ENCODE measurements at places on chromosomes 2 and 18.

GRCh38 chr2:190655113-190655512 lies 6.2 kb downstream of the NAB1 start:
- DNase-seq = no peak

- DNase-seq = no peak
Measured at GRCh38 chr2:36731941-36732672, 35.6 kb downstream of the VIT start.

- no peak for DNase-seq
Measured at GRCh38 chr2:144780983-144781382, 261.1 kb upstream of the ZEB2 start.

- no peak for DNase-seq
Measured at GRCh38 chr18:70672581-70672980, 383.7 kb downstream of the SOCS6 start.

DNA sequence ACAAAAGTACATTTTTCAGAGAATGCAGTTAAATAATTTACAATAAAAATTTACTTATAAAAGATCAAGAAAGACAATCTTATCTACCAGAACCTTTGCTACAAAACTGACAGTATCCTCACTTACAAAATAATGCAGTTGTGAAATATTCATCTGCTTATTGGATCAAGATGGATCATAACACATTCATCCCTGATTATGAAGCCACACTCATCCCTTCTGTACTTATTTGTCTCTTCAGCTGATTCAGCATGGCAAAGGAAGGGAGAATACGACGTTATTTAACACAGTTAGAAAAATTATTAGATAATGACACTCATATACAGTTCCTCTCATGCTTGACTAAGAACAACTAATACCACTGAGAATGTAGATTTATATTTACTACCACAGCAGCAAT lies 46.4 kb downstream of the TCF4 start:
- DNase-seq = no peak

DNA sequence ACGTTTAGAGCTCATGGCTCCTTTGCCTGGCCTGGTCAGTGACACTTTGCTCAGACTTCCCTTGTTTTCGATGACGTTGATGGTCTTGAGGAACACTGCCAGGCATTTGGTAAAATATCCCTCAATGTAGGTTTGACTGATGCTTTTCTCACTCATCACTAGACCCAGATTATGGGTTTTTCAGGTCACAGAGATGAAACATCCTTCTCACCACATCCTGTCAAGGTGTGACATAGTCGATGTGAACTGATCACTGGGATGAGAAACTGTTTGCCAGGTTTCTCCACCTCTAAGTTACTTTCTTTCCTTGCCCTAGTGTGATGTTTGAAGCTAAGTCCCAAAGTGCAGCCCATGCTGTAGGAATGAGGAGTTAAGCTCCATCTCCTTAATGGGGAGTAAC lies 81.5 kb downstream of the AFF3 start:
- no peak for DNase-seq

DNA sequence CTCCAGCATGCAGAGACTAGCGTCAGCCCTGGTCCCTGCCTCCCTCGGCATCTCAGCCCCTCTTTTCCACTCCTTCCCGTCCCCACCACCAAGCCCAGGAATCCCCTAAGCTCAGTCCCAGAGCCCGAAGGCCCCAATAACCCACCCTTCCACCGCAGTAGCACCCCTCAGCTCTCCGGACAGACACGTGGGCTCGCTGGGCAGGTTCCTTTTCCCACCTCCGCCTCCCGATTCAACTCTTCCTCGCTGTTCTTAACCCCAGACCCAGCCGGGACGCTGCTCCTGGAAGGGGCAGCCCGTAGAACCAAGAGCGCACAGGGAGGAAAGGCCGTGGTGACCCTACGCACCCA lies 1.4 kb downstream of the IHH start:
- DNase-seq = no peak

DNA sequence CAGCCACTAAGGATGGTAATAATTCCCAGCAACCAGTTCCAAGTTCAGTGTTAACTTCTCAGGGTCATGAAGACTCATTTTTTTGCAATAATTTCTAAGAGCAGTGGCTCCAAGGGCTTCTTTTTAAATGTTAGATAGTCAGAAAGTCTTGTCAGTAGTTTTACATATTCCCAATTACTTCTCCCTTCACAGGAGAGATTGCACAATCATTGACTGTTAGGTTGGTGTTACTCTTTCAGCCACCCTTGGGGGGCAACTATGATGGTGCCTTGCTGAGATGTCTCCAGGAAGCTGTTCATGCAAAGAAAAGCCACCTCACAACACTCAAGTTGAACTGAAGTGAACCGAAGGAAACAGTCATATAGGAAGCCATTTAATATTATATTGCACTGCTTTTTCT lies 127.9 kb upstream of the DOCK10 start:
- DNase-seq = no peak
